Neural cell (in vitro differentiated cells): ENCODE measurements at places on chromosomes 6 and 20. TPM values are rescaled to one million over a fixed set of nuclear protein-coding genes. Genes with fewer than 3 reads are reported as not detected.

ADGB gene
- polyA plus RNA-seq = not detected in 2 replicates

IL17F gene
- not detected in 2 replicates for polyA plus RNA-seq

BTN1A1 gene
- not detected in 2 replicates for polyA plus RNA-seq

CASS4 gene
- polyA plus RNA-seq = 0.56 TPM in 1 of 2 replicates, not detected in the other

TUBB2B gene
- polyA plus RNA-seq = 3,172 and 3,711 TPM in 2 replicates

CAGE1 gene
- polyA plus RNA-seq = not detected in 2 replicates

LAMA4 gene
- 0.69 TPM in 1 of 2 replicates, not detected in the other for polyA plus RNA-seq

SAMD10 gene
- polyA plus RNA-seq = 23.3 and 28.7 TPM in 2 replicates

FAM209B gene
- polyA plus RNA-seq = 1.1 TPM in 1 of 2 replicates, not detected in the other

OR11A1 gene
- not detected in 2 replicates for polyA plus RNA-seq

TMX4 gene
- 37.7 and 41.2 TPM in 2 replicates for polyA plus RNA-seq

CRISP2 gene
- not detected in 2 replicates for polyA plus RNA-seq

HLA-DOB gene
- polyA plus RNA-seq = not detected in 2 replicates

FILIP1 gene
- 1.4 and 1.9 TPM in 2 replicates for polyA plus RNA-seq

DEFB119 gene
- polyA plus RNA-seq = not detected in 2 replicates

FERMT1 gene
- 0.16 TPM in 1 of 2 replicates, not detected in the other for polyA plus RNA-seq

LRRN4 gene
- 0.14 and 0.26 TPM in 2 replicates for polyA plus RNA-seq

RIPOR2 gene
- 77.6 and 83.8 TPM in 2 replicates for polyA plus RNA-seq

AKAP12 gene
- 20.1 and 21.5 TPM in 2 replicates for polyA plus RNA-seq

NKAIN4 gene
- 11.2 and 18.7 TPM in 2 replicates for polyA plus RNA-seq

IMPG1 gene
- polyA plus RNA-seq = not detected in 2 replicates

RPL7L1 gene
- polyA plus RNA-seq = 84.6 and 88.5 TPM in 2 replicates

SLC4A11 gene
- polyA plus RNA-seq = 0.19 TPM in 1 of 2 replicates, not detected in the other

SAPCD1 gene
- polyA plus RNA-seq = 1.3 TPM in 1 of 2 replicates, not detected in the other

PCIF1 gene
- polyA plus RNA-seq = 21.5 and 28.3 TPM in 2 replicates

BMP7 gene
- polyA plus RNA-seq = 3.2 and 3.6 TPM in 2 replicates

OSTM1 gene
- 54.7 and 59.9 TPM in 2 replicates for polyA plus RNA-seq

ACSS2 gene
- 12.3 and 27.7 TPM in 2 replicates for polyA plus RNA-seq

MCHR2 gene
- polyA plus RNA-seq = not detected in 2 replicates

HLA-DQB2 gene
- polyA plus RNA-seq = not detected in 2 replicates

L3MBTL1 gene
- 22.0 and 24.4 TPM in 2 replicates for polyA plus RNA-seq

SIRPG gene
- polyA plus RNA-seq = not detected in 2 replicates

CLPSL1 gene
- not detected in 2 replicates for polyA plus RNA-seq

AGER gene
- polyA plus RNA-seq = 7.2 and 7.5 TPM in 2 replicates

EFCAB8 gene
- not detected in 2 replicates for polyA plus RNA-seq

CALHM5 gene
- 0.07 TPM in 1 of 2 replicates, not detected in the other for polyA plus RNA-seq

SIGLEC1 gene
- 0.12 TPM in 1 of 2 replicates, not detected in the other for polyA plus RNA-seq

TMC2 gene
- 0.11 and 0.66 TPM in 2 replicates for polyA plus RNA-seq

CDSN gene
- not detected in 2 replicates for polyA plus RNA-seq

KIF25 gene
- polyA plus RNA-seq = not detected in 2 replicates

SNAI1 gene
- 0.31 TPM in 1 of 2 replicates, not detected in the other for polyA plus RNA-seq

GTF2H4 gene
- polyA plus RNA-seq = 87.7 and 101 TPM in 2 replicates

SPINT4 gene
- polyA plus RNA-seq = not detected in 2 replicates

LRFN2 gene
- 14.8 and 16.8 TPM in 2 replicates for polyA plus RNA-seq

FHL5 gene
- not detected in 2 replicates for polyA plus RNA-seq

KHDC1 gene
- 1.5 and 2.5 TPM in 2 replicates for polyA plus RNA-seq

PRRT1 gene
- 0.22 TPM in 1 of 2 replicates, not detected in the other for polyA plus RNA-seq

OPRL1 gene
- 18.3 and 18.4 TPM in 2 replicates for polyA plus RNA-seq

TGM3 gene
- 0.10 and 0.24 TPM in 2 replicates for polyA plus RNA-seq

KLC4 gene
- polyA plus RNA-seq = 74.0 and 75.3 TPM in 2 replicates

ARMC12 gene
- 2.2 and 4.9 TPM in 2 replicates for polyA plus RNA-seq
